Stimulated activated CD4-positive, alpha-beta T cell treated with anti-CD3 and anti-CD28 coated beads, TNF-alpha, amount 100 ng/mL, for 24 hours (primary cell): ENCODE measurements at places on chromosomes 5 and 9.

DNA sequence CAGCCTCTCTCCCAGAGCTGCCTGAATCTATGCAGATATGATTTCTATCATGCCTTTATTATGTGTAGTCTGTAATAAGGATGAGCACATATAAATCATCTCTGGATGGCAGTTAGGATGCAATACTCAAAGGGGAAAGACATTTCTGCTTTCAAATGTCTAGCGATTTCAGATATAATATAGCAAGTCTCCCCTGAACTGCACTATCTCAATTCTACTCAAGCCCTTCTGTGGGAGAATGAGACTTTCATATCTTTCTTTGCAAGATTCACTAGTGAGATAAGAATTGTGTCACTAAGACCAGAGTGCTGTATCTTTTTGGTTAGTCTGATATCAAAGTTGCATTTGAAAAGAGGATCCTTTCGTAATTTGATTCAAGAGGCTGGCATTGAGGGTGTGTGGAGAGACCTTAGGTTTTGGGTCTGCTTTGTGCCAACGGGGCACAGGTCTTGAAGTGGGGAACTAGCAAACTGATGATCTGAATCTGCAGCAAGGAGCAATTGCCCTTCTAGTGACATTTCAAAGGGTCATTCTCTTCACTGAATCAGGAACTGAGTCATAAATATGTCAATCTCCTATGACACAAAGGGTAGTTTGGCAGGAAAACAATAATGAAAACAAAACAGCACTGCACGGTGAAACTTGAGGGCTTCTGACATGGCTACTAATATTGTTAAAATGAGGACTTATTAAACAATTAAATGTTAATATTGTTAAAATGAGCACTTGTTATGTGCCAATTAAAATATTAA lies 305.5 kb upstream of the CLINT1 start:
- no peak for DNase-seq

DNA sequence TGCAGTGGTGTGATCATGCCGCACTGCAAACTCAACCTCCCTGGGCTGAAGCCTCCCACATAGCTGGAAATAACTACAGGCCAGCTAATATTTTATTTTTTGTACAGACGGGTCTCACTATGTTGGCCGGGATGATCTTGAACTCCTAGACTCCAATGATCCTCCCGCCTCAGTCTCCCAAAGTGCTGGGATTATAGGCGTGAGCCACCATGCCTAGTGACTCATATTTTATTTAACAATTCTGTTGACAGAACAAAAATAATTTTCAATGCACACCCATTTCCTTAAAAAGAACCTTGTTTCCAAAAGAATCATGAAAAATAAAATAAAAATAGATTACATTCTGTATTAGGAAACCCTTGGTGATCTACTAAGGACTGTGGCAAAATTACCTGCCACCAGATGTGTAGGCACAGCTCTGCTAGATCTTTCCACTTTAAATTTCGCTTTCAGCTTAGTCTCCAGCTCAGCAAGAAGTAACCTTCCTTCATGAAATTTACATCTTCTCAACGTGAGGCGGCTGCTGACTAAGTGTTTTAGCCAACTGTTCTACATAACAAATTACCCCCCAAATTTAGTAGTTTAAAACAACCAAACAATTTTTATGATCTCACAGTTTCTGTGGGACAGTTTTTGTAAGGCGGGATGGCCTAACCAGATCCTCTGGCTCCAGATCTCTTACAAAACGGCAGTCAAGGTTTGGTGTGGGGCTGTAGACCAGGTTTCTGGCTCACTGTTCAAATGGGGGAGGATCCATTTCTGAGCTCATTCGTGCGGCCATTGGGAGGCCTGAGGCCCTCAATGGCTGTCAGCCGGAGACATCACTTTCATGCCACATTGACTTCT lies 32.6 kb upstream of the GOLPH3 start:
- no peak for DNase-seq

- DNase-seq: no peak
Measured at GRCh38 chr9:90044710-90045151, 439.9 kb downstream of the GADD45G start.

DNA sequence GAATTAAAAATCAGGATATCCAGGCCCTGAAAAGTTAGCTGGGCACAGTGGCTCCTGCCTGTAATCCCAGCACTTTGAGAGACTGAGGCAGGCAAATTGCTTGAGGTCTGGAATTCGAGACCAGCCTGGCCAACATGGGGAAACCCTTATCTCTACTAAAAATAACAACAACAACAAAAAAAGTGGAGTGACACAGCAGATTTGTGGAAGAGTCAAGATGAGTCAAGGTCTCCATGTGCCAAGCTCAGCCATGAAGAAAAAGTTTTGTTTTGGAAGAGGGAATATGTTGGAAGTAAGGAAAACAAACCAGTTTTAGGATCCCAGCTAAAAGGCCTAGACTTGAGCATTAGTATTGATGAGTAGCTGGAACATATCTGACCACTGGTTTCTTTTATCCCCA lies 14.7 kb downstream of the LRRC70 start:
- DNase-seq: no peak

DNA sequence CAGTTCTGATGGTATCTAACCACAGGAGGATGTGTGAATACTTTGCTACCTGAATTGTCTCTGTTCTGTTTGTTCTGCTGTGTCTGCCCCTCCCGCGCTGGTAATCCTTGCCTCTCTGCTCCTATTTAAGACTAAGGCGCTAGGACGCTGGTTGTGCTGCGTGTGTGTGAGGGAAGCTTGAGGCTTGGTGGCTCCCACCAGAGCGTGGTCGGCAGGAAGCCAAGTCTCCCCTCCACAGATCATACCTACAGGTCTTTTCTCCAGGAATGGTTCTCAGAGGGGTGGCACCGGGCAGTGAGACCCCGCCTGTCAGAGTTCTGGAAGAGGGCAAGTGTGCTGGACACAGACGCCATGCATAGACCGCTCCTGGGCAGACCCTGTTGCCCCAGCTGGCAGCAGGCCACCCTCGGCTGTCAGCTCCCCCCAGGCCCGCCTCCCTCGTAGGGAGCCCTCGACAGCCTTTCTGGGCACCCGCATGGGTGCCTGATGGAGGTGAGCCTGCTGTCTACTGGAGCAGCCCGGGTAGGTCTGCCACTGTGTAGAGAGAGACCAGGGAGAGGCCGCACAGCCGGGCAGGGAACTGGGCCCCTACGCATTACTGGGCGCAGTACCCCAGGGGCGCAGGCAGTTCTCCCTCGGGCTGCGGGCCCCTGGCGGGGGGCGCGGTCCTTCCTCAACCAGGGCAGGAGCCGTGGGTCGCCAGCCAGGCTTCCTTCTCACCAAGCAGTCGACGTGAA lies 53.4 kb upstream of the ROR2 start:
- no peak for DNase-seq

- DNase-seq: no peak
Measured at GRCh38 chr5:16755641-16756040, 138.8 kb upstream of the RETREG1 start.

DNA sequence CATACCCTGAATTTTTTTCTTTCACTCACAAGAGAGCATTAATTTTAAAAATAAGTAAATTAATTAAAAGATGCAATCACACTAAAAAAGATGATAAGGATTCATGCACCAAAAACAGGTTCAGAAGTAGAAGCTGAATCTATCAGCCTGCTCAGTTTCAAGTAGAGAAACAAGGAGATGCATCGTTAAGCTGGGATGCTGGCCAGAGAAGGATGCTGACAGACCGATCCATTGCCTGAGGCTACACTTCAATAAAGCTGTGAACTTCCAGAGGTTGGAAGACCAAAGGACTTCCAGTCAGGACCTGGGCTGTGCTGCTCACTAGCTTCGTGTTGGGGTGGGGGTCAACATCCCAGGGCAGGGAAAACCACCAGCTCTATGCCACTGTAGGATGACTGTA lies 457.7 kb downstream of the EFNA5 start:
- DNase-seq: no peak

- DNase-seq: no peak
Measured at GRCh38 chr9:7137040-7137439, 379.3 kb downstream of the KDM4C start.
